Amniotic epithelial cell (primary cell): ENCODE measurements at places on chromosomes 16 and 17.
A peak's percentile ranks its signal among the peaks of the same experiment; 100 is the strongest.

DNA sequence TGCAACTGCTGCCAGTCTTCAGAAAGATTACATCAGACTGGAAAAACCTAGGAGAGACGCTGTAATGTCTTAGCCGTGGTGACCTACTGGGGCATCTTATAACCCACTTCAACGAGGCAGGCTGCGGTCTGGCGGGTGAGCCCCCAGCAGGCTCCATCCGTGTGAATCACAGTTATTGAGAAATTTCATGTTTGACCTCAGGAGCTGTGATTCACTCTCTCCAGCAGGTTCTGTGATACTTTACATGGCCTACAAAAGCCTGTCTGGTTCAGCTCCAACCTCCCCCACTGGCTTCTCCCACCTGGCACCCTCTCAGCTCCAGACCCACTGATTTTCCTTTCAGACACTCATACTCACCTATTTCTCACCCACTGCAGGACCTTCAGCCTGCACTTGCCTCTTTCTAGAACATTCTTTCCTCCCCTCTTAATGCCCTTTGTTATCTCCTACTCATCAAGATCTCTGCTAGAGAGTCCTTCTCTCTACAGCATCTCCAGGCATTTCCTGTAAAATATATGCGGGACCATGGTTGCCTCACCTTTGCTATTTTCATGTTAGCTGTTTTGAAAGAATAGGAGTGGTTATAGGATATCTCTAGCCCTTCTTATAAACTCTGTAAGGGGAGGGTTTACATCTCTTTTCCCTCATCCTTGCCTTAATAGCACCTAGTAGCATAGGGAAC is 227.9 kb downstream of the MAF start:
- peak; percentile 80 for DNase-seq

GRCh38 chr16:2473446-2473926 is 1.4 kb upstream of the TBC1D24 start:
- no peak for DNase-seq

DNA sequence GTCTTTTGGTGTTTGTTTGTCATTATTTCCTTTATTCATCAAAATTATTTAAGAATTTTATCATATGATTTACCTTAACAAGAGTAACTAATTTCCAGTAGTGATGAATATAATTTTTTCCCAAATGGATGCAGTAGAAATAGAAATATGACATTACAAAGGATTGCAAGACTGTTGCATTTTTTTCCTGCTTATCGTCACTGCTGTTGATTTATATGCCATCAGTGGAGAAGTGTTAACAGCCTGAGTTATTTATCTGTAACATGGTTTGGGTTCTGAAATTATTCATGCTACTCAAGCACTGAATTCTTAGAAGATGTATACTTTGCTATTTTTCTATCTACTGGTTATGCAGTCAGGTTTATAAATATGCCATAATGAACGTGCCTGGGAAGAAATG is 68.6 kb downstream of the TMEM100 start:
- DNase-seq, result peak; percentile 81

- DNase-seq, result peak; percentile 57
These were observed 787 bp downstream of the NT5C start for GRCh38 chr17:75130632-75131277.

DNA sequence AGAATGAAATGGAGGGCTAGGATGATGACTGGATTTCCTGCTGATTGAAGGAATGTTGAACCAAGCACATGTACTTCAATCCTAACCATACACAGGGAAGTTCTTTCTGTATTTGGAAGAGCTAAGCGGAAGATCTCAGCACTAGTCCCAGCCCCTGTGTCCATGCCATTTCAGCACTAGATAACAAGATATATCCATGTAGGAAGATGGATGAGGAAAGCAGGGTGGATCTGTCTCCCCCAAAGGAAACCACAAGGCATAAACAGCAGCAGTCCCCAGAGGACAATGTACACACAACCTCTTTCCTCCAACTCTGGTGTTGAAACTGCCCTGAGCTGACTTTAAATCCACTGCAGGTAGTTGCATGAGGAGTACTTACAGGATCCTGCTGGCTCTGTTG is 75.1 kb downstream of the GRIN2A start:
- no peak for DNase-seq

DNA sequence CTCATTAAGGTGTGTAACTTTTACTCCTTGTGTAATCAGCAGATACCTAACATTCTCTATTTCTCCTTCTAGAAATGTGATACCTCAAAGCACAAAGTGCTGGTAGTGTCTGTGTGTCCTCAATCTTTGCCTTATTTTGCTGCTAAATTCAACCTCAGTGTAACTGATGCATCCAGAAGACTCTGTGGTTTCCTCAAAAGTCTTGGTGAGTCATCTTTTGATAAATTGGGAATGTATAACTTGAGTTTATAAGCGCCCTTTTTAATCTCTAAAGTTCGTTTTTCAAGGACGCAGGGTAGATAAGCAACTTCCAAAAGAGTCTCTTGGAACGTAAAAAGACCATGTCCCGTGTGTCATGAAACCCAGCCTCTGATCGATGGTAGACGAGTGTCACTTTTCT is 10.2 kb downstream of the NARF start:
- DNase-seq, result peak; percentile 76

DNA sequence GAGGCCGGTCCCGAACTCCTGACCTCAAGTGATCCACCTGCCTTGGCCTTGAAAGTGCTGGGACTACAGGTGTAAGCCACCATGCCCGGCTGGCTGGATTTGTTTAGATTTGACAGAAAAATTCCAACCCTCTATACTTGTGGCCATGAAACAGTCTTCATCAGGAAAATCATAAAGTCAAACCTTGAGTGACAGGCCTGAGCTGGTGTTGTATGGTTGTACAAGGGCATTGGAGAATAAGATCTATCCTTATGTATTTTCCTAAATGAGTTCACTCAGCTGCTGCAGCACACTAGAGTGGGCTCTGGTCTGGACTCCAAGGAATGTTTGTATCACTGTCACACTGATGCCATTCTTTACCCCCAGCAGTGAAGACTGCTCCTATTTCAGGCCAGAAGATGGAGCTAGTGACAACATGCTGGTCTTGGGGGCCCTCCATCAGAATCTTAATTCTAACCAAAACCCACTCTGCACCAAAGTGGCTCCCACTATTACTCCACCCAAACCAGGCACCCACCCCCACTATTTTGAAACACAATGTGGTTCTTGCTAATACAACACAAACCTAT is 27.4 kb downstream of the SNX11 start:
- DNase-seq, result no peak

DNA sequence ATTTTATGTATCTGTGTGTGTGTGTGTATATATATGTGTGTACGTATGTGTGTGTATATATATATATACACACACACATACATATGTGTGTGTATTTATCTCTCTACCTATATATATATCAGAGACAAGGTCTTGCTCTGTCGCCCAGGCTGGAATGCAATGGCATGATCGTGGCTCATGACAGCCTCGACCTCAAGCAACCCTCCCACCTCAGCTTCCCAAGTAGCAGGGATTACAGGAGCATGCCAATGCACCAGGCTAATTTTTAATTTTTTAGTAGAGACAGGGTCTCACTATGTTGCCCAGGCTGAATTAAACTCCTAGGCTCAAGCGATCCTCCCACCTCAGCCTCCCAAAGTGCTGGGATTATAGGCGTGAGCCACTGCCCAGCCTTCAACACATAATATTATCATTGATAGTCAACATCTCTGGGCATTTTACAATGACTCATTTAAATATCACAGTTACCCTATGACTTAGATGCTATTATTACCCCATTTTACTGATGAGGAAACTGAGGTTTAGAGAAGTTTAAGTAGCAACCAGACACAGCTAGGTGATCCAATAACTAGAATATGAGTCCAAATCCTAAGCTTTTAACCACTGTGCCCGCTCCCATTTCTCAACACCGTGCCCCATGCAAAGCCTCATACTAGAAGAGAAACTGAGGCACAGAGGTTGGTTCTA is 24.3 kb downstream of the G6PC3 start:
- DNase-seq, result no peak

DNA sequence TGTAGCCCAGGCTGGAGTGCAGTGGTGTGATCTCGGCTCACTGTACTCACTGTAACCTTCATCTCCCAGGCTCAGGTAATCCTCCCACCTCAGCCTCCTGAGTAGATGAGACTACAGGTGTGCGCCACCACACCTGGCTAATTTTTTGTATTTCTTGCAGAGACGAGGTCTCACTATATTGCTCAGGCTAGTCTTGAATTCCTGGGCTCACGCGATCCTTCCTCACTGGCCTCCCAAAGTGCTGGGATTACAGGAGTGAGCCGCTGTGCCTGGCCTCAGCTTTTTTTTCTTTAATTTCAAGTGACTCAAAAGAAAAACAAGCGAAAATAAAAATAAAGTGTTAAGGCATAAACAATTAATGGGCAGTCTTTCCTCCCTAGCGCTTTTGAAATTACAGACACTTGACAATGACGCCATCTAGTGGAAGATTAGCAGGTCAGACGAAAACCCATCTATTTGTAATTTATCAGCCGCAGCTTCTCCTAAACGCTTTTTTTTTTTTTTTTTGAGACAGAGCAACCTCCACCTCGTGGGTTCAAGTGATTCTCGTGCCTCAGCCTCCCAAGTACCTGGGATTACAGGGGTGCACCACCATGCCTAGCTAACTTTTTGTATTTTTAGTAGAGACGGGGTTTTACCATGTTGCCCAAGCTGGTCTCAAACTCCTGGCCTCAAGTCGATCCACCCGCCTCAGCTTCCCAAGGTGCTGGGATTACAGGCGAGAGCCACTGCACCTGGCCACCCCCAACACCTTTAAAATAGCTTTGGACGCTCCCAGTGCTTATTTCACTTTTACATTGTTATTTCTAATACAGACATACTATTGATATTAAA is 28.1 kb upstream of the PECAM1 start:
- peak; percentile 64 for DNase-seq

DNA sequence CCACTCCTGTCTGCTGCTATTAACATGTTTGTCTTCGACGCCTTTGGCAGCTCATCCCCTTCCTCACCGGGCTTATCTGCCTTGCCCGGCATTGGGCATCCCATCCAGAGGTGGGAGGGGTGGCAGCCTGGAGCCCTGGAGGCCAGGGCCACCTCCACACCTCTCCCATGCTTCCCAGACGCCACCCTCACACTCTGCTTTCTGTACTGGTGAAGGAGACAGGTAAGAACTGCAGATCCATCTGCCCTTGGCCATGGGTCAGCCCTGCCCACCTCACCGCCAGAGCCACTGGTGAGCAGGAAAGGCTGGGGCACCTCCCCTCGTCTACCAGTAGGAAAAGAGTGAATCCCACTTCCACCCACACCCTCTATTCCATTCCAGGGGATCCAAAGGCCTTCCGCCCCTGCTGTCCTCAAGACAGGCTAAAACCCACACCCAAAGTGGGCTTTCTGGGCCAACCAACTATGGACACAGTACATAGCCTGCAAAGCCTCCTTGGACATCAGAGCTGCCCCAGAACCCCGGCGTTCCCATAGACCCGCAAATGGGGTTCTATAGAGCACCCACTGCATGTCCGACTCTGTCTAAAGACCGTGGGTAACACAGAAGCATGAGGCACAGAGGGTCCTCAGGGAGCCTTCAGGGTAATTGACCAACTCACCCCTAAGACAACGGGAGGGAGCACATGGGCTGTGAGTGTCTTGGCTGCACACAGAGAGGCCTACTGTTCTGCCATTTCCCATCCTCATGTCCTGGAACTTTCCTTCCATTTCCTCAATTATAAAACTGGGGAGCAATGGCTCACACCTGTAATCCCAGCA is 23.4 kb upstream of the RBFOX3 start:
- DNase-seq, result no peak

DNA sequence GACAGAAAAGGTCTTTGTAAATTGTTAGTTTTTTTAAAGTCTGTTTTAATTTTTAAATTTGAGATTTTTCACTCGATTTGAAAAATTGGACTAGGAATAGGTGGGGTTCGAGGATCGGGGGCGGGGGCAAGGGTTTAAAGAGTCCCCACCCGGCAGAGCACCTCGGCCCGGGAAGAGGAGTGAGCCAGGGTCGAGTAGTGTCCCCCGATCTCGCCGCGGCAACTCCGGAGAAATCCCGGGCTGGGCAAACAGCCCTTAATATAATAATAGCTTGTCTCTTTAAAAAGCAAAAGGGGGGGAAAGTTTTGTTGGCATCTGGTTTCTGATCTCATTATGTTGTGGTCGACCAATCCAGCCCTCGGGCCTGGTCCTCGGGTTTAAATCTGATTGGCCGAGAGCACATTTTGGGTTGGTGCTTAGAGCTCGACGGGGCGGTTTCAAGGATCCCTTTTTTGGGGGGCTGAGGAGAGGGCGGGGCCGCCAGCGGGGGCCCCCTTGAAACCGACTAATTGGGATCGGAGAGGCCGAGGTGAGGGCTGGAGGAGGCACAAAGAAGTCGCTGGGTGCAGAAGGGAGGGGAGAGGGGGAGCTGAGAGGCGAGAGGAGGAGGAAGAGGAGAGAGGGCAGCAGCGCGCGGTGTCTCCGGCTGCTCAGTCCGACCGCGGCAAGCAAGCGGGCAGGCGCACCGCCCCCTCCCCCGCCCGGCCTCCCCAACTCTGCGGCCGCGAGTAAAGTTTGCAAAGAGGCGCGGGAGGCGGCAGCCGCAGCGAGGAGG is at the start of gene FZD2:
TSS of gene FZD2 (plus strand) at position 653 of the 775 bp plus-strand sequence. CDS start 205 bp downstream, outside the sequence.
- peak; percentile 97 for DNase-seq

- DNase-seq, result no peak
These were observed 111.0 kb downstream of the RPTOR start for GRCh38 chr17:80655608-80656007.

DNA sequence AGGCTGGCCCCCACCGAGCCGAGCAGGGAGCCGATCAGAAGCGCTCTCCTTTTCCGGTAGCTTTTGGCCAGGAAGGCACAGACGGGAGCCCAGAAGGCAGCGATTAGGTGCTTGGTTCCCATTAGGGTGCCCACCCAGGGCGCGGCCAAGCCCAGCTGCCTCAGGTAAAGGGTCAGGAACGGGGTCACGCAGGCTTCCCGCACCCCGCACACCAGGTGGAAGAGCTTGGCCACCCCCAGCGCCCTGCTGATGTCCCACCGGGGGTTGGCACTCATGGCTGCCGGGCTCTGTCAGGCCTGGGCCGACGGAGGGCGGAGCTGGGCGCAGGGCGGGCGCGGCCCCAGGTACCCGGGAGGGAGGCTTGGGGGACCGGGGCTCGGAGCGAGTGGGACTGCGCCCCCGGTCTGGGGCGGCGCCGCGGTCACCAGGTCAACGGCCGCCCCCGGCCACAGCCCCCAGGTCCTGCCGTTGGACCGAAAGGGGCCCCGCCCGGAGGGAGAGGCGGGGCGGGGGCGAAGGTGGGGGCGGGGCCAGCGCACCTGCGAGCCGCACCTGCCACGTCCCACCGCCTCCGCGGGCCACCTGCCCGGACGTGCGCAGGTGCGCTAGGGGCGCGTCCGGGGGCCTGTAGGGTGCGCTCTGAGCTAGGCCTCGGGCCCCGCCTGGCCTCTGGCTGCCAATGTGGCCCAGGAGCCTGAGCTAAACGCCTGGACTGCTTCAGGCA is at the start of gene MFSD6L:
TSS of gene MFSD6L (minus strand) at position 520 of the 724 bp plus-strand sequence. CDS start at position 275, 245 bp downstream.
- DNase-seq, result no peak

DNA sequence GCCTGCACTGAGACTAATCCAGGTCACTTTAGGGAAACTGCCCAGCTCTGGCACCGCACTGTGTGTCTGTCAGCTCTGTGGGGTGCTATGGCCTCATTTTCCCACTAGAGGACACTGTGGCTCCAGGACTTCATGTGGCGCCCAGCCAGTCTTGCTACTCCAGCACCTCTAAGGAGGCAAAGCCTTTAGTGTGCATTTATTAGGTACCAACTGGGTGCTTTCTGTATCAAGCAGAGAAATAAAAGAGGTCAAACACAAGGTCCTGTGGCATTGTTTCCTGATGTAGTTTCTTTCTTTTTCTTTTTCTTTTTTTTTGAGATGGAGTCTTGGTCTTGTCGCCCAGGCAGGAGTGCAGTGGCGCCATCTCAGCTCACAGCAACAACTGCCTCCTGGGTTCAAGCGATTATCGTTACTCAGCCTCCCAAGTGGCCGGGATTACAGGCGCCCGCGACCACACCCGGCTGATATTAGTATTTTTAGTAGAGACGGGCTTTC is 12.5 kb upstream of the RHBDL3 start:
- peak; percentile 57 for DNase-seq

- DNase-seq, result no peak
These were observed 8.6 kb upstream of the CCL2 start for GRCh38 chr17:34246446-34246845.
